ENCODE measurements at places on chromosomes 13 and 19. TPM values are rescaled to one million over a fixed set of nuclear protein-coding genes. Genes with fewer than 3 reads are reported as not detected.

- no peaks in the 10 kb centered on the region for H3K27me3 ChIP-seq
- DNase-seq, result peak; percentile 56
- no peaks in the 10 kb centered on the region for H3K36me3 ChIP-seq
- peaks cover 31% of the 10 kb centered on the region for H3K4me1 ChIP-seq
- H3K4me3 ChIP-seq, result peak overlapping the region; percentile 27
These were observed 32.3 kb upstream of the MED4 start for GRCh38 chr13:48126944-48127830.

- no peak for DNase-seq
- H3K36me3 ChIP-seq, result peaks cover 9% of the 10 kb centered on the region
- H3K4me3 ChIP-seq, result no peak overlapping the region
- no peaks in the 10 kb centered on the region for H3K27me3 ChIP-seq
These were observed 4.8 kb upstream of the VSIG10L start for GRCh38 chr19:51346742-51347141.

- no peak for DNase-seq
- no peaks in the 10 kb centered on the region for H3K27me3 ChIP-seq
- H3K4me3 ChIP-seq, result no peak overlapping the region
- H3K4me1 ChIP-seq, result no peaks in the 10 kb centered on the region
These were observed 411 bp upstream of the KLK15 start for GRCh38 chr19:50833802-50834167.

- H3K36me3 ChIP-seq, result no peaks in the 10 kb centered on the region
- DNase-seq, result no peak
- H3K4me1 ChIP-seq, result no peaks in the 10 kb centered on the region
- H3K27me3 ChIP-seq, result no peaks in the 10 kb centered on the region
- H3K27ac ChIP-seq, result no peak overlapping the region
- H3K4me3 ChIP-seq, result no peak overlapping the region
These were observed 384.6 kb downstream of the FGF14 start for GRCh38 chr13:102017248-102017647.

GRCh38 chr19:49812452-49812996 lies 568 bp downstream of the FUZ start:
- H3K27me3 ChIP-seq, result no peaks in the 10 kb centered on the region
- H3K4me1 ChIP-seq, result peaks cover 15% of the 10 kb centered on the region
- H3K27ac ChIP-seq, result peak overlapping the region; percentile 89
- peak overlapping the region; percentile 97 for H3K4me3 ChIP-seq
- no peaks in the 10 kb centered on the region for H3K36me3 ChIP-seq

DNA sequence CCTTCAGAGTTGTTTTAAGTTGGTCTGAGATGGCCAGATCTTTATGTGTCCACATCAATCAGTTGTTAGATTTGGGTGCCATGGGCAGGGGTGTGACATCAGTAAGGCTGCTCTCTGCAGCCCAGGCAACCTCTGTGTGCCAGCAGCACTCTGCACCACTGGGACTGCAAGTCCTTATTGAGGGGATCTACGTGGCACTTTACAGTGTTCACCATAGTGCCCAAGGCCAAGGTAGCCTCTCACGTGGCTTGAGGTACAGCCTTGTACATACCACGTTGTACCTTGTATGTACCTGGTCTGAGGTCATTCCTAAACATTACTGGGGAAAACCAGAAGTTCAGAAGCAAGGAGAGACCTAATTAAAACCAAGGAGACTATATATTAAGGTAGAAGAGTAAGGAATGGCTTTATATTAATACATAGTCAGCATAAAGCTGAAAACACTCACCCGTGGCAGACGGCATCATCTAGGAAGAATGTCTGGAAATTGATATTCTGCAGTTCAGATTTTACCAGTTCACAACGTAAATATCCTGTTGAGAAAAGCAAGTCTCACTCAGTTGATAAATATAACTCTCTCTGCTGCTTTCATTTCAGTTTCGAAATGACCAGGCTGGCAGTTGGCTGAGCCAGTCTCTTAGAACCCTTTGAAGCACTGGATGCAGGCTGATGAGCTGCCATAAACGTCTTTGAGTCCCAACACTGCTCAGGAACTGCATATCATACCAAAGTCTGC lies 128.8 kb downstream of the ZDHHC20 start:
- no peaks in the 10 kb centered on the region for H3K27me3 ChIP-seq
- no peaks in the 10 kb centered on the region for H3K4me1 ChIP-seq
- H3K4me3 ChIP-seq, result no peak overlapping the region

DNA sequence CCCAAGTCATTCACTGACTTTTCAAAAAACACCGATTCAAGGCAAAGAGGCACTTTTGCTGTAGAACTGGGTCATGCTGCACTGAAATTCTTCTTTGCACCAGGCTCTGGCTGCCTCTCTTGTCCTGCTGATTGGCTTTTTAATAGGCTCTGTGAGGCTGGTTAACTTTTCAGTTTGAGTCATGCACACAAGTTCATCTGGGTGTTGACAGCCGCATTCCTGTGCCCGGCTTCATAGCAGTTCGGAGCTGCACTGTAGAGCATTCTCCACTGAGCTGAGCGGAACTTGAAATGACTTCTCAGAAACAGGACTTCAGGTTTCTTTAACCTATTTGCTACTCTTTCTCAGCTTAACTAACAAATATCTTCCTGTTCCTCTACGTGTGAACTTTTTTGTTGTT lies 978.3 kb downstream of the UQCRFS1 start:
- H3K4me3 ChIP-seq, result no peak overlapping the region
- H3K4me1 ChIP-seq, result no peaks in the 10 kb centered on the region
- peak; percentile 32 for DNase-seq
- no peaks in the 10 kb centered on the region for H3K36me3 ChIP-seq
- H3K27me3 ChIP-seq, result no peaks in the 10 kb centered on the region

Gene SELENOW
- total RNA-seq, result 254 TPM

Gene TSHZ3
- total RNA-seq, result 8.4 TPM

Gene KLF1
- total RNA-seq, result not detected

DNA sequence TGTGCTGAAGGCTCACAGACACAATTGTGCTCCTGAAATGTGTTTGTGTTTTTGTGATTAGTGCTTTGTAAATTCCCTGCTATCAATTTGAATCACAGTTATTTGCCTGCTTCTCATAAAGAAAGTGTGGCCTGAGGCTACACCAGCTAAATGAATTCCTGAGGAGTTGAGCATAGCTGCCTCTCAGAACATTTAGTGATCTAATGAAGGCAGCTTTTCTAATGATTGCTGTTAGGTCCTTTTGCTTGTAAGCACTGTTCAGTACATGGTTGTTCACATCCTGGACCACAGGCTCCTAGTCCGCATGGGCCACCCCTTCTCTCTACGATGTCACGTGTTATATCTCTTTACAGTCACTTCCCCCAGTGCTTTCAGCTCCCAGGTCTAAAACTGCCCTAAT lies 238.2 kb downstream of the B3GLCT start:
- H3K36me3 ChIP-seq, result no peaks in the 10 kb centered on the region
- peaks cover 2% of the 10 kb centered on the region for H3K4me1 ChIP-seq
- H3K4me3 ChIP-seq, result no peak overlapping the region

DNA sequence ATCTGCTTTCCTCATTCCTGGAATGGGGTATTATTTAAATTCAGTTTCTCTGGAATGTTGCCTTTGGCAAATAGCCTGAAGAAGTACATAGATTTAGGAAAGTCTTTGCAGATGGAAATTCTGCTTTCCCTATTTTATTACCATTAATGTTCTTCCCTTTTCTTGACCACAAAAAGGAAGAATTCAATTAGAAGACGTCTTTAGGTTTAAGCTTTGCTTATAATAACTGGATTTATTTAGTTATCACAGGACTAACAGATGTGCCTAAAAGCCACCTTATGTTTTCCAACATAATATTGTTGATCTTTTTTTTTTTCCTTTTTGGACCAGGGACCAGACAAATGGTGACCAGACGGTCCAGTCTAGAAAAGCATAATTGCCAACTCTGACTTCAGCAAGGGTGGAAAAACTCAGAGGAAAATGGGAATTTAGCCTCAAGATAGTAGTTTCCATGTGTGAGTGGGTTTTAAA lies 210.1 kb upstream of the SPRY2 start:
- peak; percentile 48 for DNase-seq
- no peak overlapping the region for H3K27ac ChIP-seq
- no peaks in the 10 kb centered on the region for H3K4me1 ChIP-seq
- no peak overlapping the region for H3K4me3 ChIP-seq
- H3K27me3 ChIP-seq, result no peaks in the 10 kb centered on the region

Gene TNNI3
- 0.41 TPM for total RNA-seq

Gene TEX101
- total RNA-seq, result not detected

- no peaks in the 10 kb centered on the region for H3K36me3 ChIP-seq
- H3K4me1 ChIP-seq, result no peaks in the 10 kb centered on the region
These were observed 321.1 kb upstream of the EDNRB start for GRCh38 chr13:78239714-78240113.

Gene KLK7
- total RNA-seq, result 1.0 TPM

DNA sequence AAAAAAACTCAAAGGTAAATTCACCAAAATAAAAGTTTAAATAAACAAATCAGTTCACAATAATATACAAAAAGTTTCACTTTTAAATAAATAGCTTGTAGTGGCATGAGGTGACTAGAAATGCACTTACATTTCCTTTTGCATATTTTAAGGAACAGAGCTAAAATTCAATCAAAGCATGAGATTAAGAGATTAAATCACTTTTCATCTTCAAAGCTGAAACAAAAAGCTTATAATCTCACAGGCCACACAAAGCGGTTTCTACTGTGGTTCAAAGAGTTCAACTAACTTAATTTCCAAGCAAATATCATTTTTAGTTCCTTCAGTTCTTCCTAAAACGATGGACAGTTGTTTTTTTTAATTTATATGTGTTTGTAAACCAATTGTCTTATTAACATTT lies 38.9 kb downstream of the TSC22D1 start:
- no peaks in the 10 kb centered on the region for H3K36me3 ChIP-seq
- H3K4me1 ChIP-seq, result no peaks in the 10 kb centered on the region

Gene IGFL1
- total RNA-seq, result not detected

Gene NCR1
- 0.91 TPM for total RNA-seq

GRCh38 chr13:100529666-100530377 lies 58.8 kb downstream of the GGACT start:
- no peaks in the 10 kb centered on the region for H3K27me3 ChIP-seq
- peaks cover 9% of the 10 kb centered on the region for H3K4me1 ChIP-seq
- H3K27ac ChIP-seq, result no peak overlapping the region

Gene BORCS8
- total RNA-seq, result 42.2 TPM

GRCh38 chr13:21739771-21740170 lies 68.9 kb downstream of the FGF9 start:
- H3K4me3 ChIP-seq, result no peak overlapping the region
- no peaks in the 10 kb centered on the region for H3K36me3 ChIP-seq
- peaks cover 9% of the 10 kb centered on the region for H3K4me1 ChIP-seq
- no peaks in the 10 kb centered on the region for H3K27me3 ChIP-seq
- DNase-seq, result no peak
- H3K27ac ChIP-seq, result no peak overlapping the region

Gene PGLYRP1
- total RNA-seq, result not detected

DNA sequence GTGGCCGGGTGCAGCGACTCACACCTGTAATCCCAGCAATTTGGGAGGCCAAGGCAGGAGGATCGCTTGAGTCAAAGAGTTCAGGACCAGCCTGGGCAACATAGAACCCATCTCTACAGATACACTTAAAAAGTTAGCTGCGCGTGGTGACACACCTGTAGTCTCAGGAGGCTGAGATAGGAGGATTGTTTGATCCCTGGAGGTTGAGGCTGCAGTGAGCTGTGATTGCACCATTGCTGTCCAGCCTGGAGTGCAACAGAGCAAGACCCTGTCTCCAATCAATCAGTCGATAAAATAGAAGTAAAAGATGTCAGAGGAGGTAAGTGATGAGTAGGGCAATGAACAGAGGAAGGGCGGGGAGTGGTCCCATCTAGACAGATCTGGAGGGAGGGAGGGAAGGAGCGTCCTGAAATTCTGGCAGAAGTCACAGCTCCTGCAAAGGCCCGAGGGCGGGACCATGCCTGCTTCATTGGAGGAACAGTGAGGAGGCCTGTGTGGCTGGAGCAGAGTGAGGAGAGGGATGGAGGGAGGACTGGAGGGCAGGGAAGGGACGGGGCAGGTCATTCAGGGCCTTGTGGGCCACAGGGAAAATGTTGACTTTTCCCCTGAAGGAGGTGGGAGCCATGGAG lies 9.7 kb downstream of the SMIM24 start:
- no peak overlapping the region for H3K4me3 ChIP-seq
- peaks cover 17% of the 10 kb centered on the region for H3K4me1 ChIP-seq
- no peaks in the 10 kb centered on the region for H3K27me3 ChIP-seq
- H3K27ac ChIP-seq, result no peak overlapping the region
- no peak for DNase-seq

- no peaks in the 10 kb centered on the region for H3K27me3 ChIP-seq
- H3K36me3 ChIP-seq, result no peaks in the 10 kb centered on the region
- no peak overlapping the region for H3K4me3 ChIP-seq
- H3K4me1 ChIP-seq, result peaks cover 6% of the 10 kb centered on the region
- no peak for DNase-seq
These were observed 5.0 kb upstream of the TMEM147 start for GRCh38 chr19:35540356-35540927.

GRCh38 chr19:29145756-29146155 lies 67.2 kb downstream of the UQCRFS1 start:
- DNase-seq, result no peak
- H3K36me3 ChIP-seq, result no peaks in the 10 kb centered on the region
- H3K4me3 ChIP-seq, result no peak overlapping the region

GRCh38 chr19:45767881-45768654 lies 984 bp downstream of the SIX5 start:
- peak; percentile 75 for DNase-seq
- H3K27ac ChIP-seq, result peak overlapping the region; percentile 97
- H3K4me3 ChIP-seq, result peak overlapping the region; percentile 63
- H3K4me1 ChIP-seq, result peaks cover 21% of the 10 kb centered on the region

- DNase-seq, result no peak
- peaks cover 18% of the 10 kb centered on the region for H3K4me1 ChIP-seq
- H3K36me3 ChIP-seq, result no peaks in the 10 kb centered on the region
These were observed 42.9 kb downstream of the LRCH1 start for GRCh38 chr13:46595885-46596275.

DNA sequence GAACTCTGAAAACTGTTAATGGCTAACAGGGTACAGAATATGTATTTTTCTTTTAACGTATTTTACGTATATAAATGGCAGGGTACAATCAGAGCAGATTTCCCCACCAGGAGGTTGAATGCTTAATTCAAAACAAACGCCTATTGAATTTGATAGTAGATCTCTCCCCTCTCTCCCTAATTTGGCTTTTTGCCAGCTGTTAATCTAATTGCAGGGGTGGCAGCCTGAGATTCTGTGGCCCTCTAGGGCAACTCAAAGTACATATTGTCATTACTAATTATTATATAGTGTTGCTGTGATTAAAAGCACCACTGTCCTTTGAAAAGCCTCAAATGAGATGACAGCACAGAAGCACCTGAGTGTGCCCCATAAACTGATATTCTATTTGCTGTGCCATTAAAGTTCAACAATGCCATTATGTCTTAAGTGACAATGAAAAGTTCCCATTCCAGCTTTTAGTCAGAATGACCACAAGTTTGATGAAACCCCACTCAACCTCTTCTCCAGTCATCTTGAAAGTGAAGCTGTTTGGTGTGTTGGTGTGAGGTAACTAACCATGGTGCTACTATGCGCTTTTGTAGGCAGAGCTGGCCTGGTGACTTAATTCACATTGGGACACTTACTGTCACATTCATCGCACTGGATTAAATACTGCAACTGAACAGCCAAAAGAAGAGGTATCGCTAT lies 351.4 kb downstream of the KCNRG start:
- DNase-seq, result no peak
- H3K27me3 ChIP-seq, result no peaks in the 10 kb centered on the region
- no peak overlapping the region for H3K27ac ChIP-seq

All from kidney (tissue), 22 donors.